ENCODE measurements at places on chromosomes 4 and X.
A peak's percentile ranks its signal among the peaks of the same experiment; 100 is the strongest.

DNA sequence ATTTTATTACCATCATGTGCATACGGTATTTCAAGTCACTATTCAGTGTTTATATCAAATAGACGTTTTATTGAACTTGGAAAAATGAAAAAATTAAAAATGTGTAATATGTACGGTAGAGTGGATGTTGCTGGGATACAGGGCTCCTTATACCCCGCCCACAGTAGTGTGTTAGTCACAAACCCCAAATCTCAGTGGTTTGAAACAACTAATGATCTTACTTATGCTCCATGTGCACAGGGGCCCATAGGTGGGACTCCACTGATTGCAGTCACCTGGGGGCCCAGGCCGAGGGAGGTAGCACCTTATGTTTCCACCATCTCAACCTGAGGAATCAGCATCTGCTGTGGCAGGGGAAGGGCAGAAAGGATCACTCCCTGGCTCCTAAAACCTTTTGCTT is 18.1 kb downstream of the LSM6 start:
- no peak for DNase-seq

- DNase-seq = no peak
These were observed 3.2 kb downstream of the PCDH7 start for GRCh38 chr4:30723201-30723955.

DNA sequence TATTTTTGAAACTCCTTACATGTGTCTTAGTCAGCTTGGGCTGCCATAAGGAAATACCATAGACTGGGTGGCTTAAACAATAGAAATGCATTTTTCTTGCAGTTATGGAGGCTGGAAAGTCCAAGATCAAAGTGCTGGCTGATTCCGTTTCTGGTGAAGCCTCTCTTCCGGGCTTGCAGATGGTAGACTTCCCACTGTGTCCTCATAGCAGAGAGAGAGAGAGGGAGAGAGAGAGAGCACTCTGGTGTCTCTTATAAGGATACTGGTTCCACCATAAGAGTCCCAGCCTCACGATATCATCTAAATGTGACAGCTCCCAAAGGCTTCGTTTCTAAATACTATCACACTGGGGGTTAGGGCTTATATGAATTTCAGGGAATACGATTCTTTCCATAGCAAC is 39.7 kb downstream of the ENPEP start:
- DNase-seq = no peak

GRCh38 chr4:113687067-113687718 is 74.3 kb downstream of the CAMK2D start:
- no peak for DNase-seq

- peak; percentile 49 for DNase-seq
These were observed 275.1 kb downstream of the GPM6A start for GRCh38 chr4:175536852-175537453.

- DNase-seq = no peak
These were observed 68.1 kb downstream of the APBB2 start for GRCh38 chr4:41146196-41146595.

DNA sequence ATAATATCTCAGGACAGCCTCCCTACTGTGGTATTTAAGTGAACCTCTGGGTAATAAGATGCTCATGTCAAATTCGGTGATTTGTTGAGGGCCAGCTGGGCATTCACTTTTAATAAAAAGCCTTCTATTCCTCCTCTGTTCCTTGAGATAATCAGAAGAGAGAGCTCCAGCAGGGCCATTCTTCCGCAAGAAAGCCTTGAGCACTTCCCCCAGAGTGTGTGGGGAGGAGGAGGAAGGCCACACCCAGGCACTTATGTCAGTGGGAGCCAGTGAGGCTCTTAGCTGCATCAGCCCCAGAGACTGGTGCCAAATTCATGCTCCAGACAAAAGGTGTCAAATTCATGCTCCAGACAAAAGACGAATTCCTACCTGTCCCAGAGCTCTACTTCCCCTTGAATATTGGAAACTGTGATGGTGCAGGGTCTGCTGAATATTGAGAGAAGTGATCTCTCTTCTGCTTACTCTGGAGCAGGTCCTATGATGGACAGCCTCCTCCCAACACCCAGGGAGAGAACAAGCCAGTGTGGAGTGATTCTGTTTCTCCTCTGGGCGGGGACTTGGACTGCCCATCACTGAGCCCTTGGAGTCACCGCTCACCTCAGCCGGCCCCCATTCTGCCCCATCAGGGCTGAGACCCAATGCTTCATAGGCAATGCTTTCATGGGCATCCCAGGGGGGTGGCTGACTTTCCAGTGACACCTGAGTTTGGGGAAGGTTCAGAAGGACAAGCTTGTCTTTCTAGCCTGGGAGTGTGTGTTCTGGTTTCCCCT is 68.1 kb downstream of the FHDC1 start:
- DNase-seq = no peak

DNA sequence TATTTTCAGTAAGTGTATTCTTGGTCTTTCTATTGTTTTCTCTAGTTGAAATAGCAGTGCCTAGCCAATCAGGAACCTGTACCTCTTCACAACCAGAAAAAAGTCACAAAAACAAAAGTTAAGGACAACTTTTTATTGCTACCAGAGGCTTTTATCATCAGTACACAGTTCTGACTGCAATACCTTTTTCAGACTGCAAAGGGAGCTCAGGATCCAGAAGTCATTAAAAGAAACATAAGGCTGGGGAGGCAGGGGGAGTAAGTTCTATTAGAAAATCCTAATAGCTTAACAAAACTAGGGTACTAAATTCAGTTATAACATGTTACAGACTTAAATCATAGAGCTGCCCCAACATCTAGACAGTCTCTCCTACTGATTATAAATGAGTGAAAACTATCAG is 28.8 kb downstream of the CCNI start:
- peak; percentile 21 for DNase-seq

DNA sequence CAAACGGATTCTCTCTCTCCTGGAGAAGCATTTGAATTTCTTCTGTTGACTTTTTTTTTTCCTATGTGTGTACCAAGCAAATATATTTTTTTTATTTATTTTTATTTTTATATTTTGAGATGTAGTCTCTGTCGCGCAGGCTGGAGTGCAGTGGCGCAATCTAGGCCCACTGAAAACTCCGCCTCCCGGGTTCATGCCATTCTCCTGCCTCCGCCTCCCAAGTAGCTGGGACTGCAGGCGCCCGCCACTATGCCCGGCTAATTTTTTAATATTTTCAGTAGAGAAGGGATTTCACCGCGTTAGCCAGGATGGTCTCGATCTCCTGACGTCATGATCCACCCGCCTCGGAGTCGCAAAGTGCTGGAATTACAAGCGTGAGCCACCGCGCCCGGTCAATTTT is 549.5 kb upstream of the GNPDA2 start:
- no peak for DNase-seq

DNA sequence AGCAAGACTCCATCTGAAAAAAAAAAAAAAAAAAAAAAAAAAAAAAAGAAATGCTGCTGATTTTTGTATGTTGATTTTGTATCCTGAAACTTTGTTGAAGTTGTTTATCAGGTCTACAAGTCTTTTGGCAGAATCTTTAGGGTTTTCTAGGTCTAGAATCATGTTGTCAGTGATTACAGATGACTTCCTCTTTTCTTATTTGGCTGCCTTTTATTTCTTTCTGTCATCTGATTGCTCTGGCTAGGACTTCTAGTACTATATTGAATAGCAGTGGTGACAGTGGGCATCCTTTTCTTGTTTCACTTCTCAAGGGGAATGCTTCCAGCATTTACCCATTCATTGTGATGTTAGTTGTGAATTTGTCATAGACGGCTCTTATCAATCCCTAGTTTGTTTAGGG is 334.4 kb downstream of the SPRY1 start:
- DNase-seq = peak; percentile 12

DNA sequence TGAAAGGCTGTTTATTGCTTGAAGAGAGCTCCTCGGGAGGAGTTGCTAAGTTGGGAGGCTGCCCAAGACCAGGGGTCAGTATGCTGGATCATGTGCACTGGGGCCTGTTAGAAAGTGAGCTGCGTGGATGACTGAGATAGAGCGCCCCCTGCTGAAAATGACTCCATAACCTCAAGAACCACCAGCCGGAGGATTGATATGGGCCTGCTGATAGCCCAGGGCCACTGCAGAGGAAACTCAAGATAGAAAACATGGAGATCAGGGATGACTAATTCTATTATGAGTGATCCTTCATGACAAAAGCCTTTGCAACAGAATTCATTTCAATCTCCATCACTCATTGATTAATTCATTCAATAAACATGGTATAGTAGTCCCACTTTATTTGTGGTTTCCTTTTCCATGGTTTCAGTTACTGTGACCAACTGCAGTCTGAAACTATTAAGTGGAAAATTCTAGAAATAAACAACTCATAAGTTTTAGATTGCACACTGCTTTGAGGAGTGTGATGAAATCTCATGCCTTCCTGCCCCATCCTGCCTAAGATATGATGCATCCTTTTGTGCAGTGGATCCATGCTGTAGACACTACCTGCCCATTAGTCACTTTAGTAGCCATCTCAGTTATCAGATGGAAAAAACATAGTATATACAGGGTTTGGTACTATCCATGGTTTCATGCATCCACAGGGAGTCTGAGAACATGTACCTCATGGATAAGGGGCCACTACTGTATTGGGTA is 126.7 kb upstream of the MBNL3 start:
- DNase-seq = peak; percentile 41

DNA sequence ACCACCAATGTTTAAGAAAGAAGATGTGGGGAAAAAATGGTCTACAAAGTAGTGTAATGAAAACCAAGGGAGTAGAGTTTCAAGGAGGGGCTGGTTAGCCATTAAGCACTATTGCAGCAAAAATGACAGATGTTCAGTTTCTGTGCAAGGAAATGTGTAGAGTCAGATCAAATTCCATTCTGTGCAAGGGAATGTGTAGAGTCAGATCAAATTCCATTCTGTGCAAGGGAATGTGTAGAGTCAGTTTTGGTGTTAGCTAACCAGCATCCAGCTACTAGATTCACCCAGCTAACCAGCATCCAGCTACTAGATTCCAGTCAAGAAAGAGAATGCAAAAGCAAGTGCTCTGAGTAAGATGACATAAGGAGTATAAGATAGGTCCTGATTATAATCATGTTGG is 208.8 kb downstream of the COX18 start:
- no peak for DNase-seq

GRCh38 chr4:16530688-16531635 is 304.7 kb upstream of the TAPT1 start:
- DNase-seq = no peak

GRCh38 chr4:8560265-8561047 is 19.7 kb upstream of the GPR78 start:
- no peak for DNase-seq

DNA sequence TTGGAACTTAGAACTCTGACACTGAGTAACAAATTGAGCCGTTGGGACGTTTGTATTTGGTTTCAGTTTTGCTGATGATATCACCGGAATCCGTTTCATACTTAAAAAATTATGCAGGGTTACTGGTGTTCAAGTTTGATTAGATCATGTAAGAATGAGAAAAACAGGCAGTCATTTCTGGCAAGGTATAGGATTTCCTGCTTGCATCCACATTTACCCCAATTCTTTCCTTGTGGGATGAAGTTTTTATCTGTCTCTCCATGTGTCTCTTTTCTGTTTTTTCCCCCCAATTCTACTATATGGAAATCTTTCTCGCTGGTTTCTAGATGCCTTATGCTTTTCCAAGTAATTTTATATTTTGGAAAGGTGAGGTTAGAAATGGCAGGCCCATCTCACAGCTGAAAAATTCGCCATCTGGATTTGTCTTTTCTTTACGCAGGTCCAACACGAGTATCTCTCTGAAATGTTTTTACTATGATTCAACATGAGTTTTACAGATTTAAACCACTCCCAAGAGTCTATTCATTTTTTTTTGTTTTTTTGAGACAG is 197.9 kb downstream of the SHOX start:
- DNase-seq = no peak

DNA sequence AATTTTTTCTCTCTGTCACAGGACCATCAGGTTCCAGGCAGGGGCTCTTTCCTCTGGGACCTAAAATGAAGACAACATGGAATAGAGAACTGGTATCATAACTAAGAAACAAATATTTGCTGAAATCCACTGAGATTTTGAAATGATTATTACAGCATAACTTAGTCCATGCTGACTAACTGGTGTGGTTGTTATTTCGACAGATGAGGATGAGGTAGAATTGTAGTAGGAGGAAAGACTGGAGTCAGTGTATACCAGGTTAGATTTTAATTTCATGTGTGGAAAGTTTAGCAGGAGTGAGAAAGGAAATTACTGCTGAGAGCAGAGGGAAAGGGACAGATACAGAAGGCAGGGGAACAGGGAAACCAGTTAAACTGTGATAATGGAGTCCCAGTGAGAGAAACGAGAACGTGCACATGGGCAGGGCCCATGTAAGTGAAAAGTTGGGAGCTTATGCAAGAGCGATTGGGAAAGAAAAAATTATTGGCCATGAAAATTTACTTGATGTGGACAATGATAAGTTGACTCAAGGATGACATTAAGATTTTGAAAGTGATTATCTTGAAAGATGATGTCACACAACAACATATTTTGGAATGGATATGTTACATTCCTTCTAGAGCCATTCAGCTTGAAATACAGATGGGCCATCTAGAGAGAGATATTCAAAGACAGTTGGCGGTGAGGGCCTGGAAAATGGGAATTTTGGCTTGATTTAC is 98.7 kb upstream of the DDIT4L start:
- DNase-seq = peak; percentile 34

GRCh38 chr4:169198167-169198566 is 72.6 kb downstream of the SH3RF1 start:
- DNase-seq = no peak

- DNase-seq = no peak
These were observed 5.1 kb upstream of the PRMT9 start for GRCh38 chr4:147689067-147689466.

DNA sequence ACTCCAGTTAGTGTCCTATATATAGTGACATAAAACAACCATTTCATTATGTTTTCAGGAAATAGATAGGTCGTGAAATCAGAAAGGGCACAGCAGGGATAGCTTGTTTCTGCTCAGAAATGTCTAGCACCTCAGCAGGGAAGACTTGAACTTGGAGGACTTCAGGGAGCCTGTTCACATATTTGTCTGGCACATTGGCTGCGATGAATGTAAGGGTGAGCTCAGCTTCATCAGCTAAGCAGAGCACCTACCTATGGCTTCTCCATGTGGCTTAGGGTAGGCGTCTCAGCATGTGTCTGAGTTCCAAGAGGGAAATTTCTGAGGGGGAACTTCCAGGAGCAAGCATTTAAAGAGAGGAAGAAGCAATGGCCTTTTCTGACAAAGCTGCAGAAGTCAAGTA is 126.2 kb downstream of the PCDH10 start:
- DNase-seq = no peak

DNA sequence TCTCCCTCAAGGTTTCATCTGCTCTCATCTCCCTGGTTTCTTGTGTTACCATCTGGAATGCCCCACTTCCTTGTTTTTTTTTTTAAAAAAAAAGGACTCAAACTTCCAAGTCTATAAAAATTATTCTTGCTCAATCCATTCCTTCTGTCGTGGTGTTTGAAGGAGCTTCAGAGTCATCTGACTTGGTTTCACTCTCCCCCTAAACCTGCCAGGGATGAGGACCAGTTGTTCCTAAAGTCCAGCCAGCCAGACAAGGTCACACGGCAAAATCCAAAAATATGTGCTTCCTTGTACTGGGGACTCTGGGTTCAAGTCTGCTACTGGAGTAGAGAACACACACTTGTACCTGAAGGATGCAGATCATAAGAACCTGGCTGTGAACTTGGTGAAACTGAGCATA is 84.5 kb upstream of the GPM6B start:
- DNase-seq = no peak
